Mesenteric fat pad (tissue), 1 donor: ENCODE measurements at places on chromosomes 2 and 18. TPM values are rescaled to one million over a fixed set of nuclear protein-coding genes. Genes with fewer than 3 reads are reported as not detected.

DNA sequence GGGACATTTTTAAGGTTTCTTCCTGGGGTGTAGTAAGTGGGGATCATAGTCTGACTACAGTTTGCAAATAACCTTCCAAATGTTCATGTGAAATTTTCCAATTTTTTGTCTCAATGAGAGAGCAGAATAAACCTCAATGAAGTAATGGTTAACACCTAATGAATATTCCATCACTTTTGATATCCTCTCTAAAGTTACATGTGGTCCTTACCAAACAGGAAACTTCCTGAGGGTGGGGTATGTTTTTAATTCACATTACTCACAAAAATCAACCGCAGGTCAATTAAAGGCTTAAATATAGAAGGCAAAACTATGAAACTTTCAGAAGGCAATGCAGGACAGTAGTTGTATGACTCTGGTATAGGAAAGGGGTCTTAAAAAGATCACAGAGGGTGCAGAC is 13.2 kb downstream of the ZNF407 start:
- no peak for DNase-seq

- no peak for DNase-seq
Observed at GRCh38 chr18:8937160-8938094, 165.1 kb upstream of the NDUFV2 start.

DNA sequence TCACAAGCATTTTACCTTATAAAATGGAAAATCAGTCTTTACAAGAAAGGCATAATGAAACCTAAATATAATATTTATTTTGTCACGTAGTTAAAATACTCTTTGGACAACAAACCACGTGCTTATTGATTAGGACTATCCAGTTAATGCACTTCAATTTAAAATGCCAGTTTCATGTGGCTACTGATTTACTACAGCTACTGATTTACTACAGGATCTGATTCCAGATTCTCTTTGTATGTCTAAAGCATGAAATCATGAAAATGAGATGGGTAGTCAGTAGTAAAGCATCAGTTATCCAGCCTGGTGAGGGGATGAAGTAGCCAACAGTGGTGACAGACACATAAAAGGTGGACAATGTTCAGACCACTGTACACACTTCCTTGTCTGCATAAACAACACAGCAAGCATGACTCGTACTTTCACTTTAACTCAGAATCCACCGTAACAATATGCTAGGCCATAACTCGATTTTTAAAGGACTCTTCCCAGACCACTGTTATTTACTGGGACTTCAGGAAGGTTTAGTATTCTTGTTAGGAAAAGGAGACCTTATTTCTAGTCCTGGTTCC is 24.9 kb downstream of the ACAA2 start:
- no peak for DNase-seq

- DNase-seq, result no peak
Observed at GRCh38 chr18:6734726-6735430, 5.4 kb downstream of the ARHGAP28 start.

GRCh38 chr2:109194620-109194937 is 65.6 kb downstream of the SH3RF3 start:
- no peak for DNase-seq

- no peak for DNase-seq
Observed at GRCh38 chr2:233338812-233339368, 15.4 kb upstream of the DGKD start.

Gene GMCL1
- total RNA-seq, result 26.5 TPM

Gene SERPINB3
- total RNA-seq, result not detected

Gene UGT1A5
- total RNA-seq, result not detected

Gene RAPGEF4
- total RNA-seq, result 10.4 TPM

Gene MAB21L4
- not detected for total RNA-seq

Gene PIEZO2
- 3.1 TPM for total RNA-seq
